Activated CD4-positive, alpha-beta T cell treated with anti-CD3 and anti-CD28 coated beads, Interleukin-2, amount 50 U/mL, for 48 hours (primary cell): ENCODE measurements at places on chromosomes 16 and 17.

GRCh38 chr16:72902206-72902605 lies 145.7 kb downstream of the ZFHX3 start:
- no peak for DNase-seq

- peak; percentile 22 for DNase-seq
Measured at GRCh38 chr16:87661561-87661960, 59.3 kb downstream of the JPH3 start.

GRCh38 chr17:42132941-42133340 lies 10.3 kb downstream of the HSPB9 start:
- peak; percentile 69 for DNase-seq

GRCh38 chr16:85879975-85880831 lies 18.8 kb upstream of the IRF8 start:
- DNase-seq = no peak
